ENCODE measurements at places on chromosomes 3 and 15.

DNA sequence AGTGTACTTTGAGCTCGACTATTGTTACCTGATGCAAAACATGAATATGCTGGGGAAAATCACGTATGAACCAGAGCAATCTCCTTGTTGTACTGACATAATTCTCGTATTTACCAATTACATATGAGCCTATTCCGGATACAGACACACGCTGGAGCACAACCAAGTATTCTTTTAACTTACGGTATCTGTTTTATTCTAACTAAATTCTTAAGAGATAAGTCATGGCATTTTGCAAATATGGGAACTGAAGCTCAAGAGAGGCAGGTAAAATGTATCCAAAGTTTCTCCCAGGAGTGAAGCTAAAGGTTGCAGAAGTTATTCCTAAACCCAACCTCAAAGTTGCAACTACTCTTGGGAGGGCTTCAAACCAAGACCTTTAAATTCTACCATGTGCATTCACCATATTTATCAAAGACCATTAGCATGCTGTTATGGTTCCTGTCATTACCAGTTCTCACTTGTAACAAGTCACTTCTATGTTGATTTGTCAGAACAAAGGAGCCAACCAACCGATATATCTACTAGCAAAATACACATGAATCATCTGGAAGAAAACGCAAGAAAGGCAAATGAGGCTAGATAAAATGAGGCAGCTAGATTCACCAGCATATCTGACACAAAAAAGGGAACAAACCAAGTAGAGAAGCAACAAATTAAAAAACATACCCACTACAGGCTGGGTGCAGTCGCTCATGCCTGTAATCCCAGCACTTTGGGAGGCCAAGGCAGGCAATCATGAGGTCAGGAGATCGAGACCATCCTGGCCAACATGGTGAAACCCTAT, 17.8 kb downstream of the TBL1XR1 start:
- DNase-seq: no peak

DNA sequence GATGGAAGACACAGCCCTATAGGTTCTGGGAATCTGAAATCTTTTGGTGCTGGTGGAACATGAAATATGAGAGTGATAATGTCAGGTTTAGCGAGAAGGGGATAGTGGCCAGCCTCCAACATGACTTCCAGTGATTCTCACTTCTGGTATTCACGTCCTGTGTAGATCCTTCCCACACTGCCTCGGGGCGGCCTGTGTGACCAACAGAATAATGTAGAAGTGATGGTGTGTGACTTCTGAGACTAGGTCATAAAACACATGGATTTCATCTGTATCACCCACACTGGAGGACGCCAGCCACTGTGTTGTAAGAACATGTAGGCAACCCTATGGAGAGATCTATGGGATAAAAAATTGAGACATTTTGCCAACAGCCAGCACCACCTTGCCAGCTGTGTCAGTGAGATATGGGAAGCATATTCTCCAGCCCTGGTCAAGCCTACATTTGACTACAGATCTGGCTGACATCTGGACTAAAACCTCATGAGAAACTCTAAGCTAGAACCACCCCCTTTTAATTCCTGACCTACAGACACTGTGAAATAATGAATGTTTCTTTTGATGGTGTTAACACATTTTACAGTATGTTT, 25.5 kb upstream of the NUDT16 start:
- DNase-seq: no peak

GRCh38 chr15:45873781-45874180, 239.0 kb downstream of the SQOR start:
- no peak for DNase-seq

GRCh38 chr3:109081746-109082510, 36.0 kb downstream of the MORC1 start:
- DNase-seq: peak; percentile 10

- DNase-seq: no peak
These were observed 51.5 kb upstream of the MYZAP start for GRCh38 chr15:57540211-57540610.

GRCh38 chr3:61146010-61146890, 105.0 kb downstream of the FHIT start:
- DNase-seq: no peak

DNA sequence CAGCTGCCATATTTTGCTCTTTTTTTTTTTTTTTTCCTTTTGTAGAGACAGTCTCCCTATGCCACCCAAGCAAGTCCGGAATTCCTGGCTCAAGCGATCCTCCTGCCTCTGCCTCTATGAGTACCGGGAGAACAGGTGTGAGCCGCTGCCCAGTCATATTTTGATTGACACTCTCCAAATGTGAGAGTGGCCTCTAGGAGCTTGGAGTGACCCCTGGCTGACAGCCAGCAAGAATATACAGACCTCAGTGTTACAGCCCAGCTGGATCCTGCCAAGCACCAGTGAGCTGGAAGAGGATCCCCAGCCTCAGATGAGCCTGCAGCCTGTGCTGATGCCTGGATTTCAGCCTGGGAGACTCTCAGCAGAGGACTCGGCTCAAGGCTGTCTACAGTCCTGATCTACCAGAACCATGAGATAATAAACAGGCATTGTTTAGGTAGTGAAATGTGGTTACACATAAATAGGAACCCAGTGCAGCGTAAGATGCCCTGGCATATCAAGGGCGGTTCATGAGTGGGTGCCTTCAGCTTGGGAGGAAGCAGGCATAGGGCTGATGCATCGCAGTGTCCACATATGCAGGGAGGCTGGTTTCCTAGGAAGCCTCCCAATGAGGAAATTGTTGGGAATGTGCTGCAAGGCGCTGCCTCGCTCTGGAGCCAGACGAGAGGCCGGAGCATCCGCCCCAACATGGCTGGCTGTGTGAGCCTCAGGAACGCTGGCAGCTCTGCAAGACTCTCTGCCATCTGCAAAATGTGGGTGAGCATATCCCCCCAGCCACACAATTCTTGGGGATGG, 38.9 kb upstream of the ATP10A start:
- DNase-seq: no peak

GRCh38 chr3:23985747-23986544, 40.9 kb downstream of the NR1D2 start:
- DNase-seq: no peak

DNA sequence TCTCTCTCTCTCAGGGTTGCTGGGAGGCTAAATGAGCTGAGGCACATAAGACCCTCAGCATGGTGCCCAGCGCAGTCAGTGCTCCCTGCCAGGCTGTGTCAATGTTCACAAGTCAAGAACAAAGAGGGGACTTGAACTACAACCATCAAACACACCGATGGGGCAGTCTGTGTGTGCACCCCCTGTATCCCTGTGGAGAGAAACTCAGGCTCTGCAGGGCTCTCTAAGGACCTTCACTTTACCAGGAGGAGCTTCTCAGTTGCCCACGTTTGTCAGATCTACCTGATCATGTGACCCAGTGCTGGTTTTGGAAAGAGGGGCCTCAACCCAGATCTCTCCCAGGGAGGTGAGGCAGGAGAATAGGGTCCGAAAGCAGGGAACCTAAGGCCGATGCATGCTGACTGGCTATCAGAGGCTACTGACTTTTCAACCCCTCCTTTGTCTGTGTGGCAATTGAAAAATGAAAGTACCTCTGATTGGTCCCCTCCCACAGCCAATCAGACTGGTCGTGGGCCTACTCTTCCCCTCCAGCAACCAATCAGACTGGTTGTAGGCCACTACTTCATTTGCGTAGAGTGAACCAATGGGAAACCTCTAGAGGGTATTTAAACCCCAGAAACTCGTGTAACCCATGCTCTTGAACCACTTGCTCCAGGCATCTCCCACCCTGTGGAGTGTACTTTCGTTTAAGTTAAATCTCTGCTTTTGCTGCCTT, 34.0 kb downstream of the RHCG start:
- no peak for DNase-seq

DNA sequence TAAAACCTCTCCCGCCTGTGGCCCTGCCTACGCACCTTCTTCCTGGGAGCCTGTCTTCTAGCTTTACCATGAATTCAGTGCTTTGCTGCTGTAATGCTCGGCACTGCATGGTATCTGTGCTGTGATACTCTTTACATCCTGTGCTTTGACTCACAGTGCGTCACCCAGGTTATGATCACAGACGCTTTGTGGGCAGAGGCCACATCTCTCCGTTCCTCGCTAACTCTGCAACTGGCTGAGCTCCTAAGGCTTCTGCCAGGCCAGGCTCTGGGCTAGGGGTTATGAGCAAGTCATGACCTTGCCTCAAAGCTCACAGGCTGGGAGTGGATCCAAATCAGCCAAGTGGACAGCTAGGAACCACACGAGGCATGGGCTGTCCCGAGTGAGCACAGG, 23.2 kb downstream of the SPTBN5 start:
- peak; percentile 66 for DNase-seq

GRCh38 chr15:67018441-67018840, 47.0 kb upstream of the SMAD3 start:
- no peak for DNase-seq

DNA sequence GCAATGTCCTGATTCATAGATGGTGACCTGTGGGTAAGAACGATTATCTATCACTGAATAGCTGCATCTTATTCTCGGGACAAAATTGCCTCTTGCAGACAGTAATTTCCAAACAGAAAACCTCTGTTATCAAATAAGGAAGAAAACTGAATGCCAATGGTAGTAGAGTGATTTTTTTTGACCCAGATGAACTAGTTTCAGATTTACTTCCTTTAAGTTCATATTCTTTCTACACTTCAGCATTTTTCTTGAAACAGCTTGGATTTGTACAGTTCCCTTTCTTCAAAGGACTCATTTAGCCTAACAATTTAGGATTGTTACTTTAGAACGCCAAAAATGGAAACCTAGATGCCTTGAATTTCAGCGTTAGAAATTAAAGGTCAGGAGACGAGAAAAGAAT, 14.6 kb downstream of the ETV5 start:
- DNase-seq: no peak

DNA sequence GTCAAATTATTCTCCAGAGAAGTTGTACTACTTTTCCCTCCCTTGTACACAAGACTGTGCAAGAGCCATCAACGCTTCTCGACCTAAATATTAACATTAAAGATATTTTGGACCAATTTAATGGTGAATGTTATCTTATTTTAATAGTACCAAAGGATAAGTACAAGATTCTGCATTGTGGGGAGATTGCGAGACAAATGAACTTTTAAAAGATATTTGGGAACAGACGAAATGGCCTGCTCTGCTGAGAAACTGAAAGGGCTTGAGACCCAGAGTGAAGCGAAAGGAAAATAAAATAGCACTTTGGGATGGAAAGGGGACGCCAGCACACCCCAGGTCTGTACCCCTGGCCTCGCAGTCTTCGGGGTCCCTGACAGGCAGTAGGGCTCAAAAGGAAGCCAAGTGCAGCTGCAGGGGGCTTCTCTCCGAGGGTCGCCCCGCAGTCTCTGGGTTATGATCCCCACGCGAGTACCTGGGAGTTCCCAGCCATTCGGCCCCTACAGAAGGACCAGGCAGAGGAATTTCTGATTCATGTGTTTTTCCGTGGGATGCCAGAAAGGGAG, 97.6 kb upstream of the VGLL3 start:
- no peak for DNase-seq

GRCh38 chr15:33182926-33183325, 11.6 kb downstream of the FMN1 start:
- DNase-seq: no peak

DNA sequence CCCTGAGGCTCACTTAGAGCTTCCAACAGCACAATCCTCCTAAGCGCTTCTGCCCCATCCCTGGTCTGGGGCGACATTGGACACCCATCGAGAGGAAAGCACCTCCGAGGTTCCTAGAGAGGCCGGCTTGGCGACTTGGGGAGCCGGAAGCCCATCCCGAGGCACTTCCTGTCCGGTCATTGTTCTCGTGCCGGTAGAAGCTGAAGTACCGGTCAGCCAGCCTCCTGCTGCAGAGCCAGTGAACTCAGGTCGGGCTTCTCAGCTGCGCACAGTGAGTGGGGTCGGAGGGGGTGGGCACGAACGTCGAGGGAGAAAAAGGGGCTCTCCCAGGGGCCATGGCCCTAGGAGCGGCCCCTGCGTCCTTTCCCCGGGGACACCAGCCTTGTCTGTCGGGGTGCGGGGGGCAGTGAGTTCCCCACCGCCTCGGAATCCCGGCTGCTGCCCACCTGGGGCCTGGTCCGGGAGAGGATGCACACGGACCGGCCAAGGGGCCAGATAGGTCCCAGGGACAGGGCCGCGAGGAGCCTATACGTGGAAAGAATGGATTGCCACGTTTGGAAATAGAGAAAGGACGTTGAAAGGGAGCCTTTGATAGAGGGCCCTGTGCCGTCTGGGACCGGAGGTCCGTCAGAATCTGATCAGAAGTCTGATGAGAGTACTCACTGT, at the start of gene ZNF35:
Gene ZNF35 (plus strand): TSS at position 169 of the 666 bp plus-strand sequence. CDS start 2,336 bp downstream, outside the sequence.
- peak; percentile 23 for DNase-seq

DNA sequence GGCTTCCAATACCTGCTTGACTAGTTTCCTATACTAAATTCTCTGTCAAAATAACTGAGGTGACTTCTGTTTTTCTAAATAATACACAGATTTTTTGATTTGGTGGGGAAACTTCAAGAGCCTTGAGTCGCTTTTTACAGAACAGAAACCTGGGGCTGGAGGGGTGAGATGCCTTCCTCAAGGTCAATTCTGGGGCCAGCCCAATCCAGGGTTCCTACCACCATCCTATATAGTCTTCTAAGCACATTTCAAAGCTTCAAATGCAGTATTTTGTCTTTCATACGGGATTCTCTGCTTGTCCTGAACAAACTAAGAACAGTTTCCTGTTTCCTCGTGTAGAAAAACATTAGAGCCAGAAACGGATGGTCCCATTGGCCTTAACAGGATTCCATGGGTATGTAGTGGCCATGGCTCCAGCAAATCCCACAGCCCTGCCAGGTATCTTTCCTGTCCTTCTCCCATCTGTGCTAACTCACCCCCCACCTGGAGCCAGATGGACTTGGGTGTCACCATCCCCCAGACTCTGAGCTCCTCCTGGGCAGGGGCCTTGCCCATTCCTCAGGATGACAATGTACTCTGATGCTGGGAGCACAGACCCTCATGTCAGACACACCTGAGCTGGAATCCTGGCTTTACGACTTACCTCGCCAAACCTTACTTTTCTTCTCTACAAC, 146.9 kb downstream of the KLF13 start:
- DNase-seq: no peak

GRCh38 chr15:98427321-98427720, 221.0 kb upstream of the IGF1R start:
- no peak for DNase-seq

- DNase-seq: no peak
These were observed 107.4 kb downstream of the PEAK1 start for GRCh38 chr15:77312523-77312922.
